ENCODE measurements at places on chromosomes 4 and X.
A peak's percentile ranks its signal among the peaks of the same experiment; 100 is the strongest.

- no peak for DNase-seq
Observed at GRCh38 chr4:109451544-109452273, 18.1 kb downstream of the SEC24B start.

DNA sequence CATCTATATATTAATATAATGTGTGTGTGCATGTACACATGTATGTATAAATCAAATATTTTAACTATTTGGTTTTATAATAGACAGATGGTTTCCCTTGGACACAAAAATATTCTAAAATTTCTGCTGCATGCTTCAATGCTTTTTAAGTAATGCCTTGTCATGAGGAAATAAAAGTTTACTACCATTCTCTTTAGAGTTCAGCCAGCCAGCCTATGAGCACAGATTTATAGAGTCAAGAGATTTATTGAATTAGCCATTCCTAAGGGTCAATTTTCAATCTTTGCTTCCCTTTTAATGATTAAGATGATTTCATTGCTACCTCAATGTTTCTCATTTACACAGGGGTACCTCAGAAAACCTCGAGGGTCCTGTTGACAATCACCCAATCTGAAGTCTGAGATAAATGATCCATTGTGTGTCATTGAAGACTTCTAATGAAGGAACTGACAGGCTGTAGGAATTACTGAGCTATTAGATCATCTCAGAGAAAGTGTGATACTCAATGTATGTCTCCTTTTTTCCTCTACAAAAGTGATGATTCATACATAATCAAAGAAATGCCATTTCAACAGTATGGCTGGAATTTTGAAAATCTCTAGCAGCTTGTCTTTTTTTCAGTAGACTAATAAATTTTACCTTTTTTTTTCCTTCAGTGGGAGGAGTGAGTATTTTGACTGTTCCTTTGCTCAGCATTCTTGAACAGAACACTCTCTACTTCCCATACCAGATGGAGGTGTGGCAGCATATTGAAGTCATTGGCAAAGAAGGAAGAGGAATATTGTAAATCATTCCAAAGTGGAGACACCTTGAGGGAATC, 222.6 kb upstream of the PCDH18 start:
- no peak for DNase-seq

GRCh38 chrX:23773601-23774175, 9.3 kb upstream of the SAT1 start:
- DNase-seq, result peak; percentile 26

DNA sequence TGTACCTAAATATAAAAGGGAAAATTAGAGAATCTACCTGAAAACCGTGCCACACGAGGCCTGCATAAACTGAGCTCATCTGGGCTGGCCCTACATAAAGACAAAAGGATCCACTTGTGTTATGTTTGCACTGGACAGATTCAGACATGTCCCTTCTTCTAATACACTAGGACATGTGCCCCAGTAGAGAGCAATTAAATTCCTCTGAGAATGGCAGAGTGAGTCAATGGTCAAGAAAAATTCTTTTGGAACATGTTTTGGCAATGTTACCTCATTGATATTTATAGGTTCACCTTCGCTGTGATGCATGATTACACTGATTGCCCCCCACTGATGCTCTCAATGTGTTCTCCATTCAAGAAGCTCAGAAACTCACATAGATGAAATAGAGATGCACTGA, 95.2 kb downstream of the MANBA start:
- no peak for DNase-seq

DNA sequence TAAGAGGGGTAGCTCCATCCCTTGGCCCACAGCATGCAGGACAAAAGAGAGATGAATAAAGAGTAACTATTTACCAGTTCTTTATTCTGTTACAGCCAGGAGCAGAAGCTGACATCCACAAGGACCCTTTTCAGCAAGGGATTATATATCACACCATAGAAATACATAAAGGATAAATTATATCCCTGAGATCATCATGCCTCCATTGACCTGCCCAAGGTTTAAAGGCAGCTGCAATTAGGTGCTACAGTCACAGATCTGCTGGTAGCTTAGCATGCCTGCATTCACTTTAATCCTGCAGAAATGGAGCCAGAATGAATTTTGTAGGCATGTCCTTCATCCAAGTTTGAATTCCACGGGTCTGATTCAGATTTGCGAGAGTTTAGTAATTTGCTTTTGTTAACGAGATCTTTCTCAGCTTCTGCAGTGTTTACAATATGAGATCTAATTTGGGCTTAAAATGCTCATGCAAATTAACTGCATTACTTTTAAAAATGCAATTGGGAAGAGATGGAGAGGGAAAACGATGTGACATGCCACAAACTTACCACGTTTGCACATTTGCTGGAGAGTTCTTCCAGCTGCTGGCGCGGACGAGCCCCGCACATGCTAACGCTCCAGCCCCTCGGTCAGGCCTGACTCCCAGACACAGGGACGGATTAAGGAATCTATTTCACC, 327.0 kb upstream of the NOCT start:
- no peak for DNase-seq

DNA sequence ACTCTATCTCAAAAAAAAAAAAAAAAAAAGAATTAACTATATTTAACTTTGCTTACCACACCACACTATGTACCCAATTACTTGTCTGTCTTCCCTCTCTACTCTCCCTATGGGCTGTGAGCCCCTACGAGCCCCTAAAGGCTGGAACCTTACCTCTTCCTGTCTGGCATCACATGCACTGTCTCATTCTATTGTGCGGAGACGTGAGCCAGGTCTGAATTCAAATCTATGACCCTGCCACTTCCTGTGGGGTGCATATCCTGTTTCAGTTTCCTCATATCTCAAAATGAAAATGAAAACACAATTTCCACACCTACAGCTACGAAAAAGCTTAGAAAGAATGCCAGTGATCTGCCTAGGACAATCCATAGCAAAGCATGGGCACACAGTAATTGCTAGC, 42.9 kb upstream of the HS3ST1 start:
- DNase-seq, result peak; percentile 38

DNA sequence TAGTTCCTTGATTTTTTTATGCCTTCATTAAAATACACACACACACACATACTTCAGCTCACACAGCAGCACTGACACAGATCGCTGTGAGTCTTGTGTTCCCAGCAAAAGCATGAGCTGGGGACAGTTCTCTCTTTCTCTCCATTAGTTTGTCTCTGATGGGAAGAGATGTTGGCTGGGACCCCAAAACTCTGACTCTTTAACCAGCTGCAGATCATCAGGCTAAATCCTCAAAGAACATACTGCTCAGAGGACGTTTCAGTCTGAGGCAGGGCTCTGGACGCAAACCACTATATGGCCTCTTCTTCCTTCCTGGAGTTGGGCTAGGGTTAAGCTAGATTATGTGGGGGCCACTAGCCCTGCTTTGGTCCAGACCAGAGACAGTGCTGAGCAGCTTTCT, 109.6 kb downstream of the NHSL2 start:
- no peak for DNase-seq

DNA sequence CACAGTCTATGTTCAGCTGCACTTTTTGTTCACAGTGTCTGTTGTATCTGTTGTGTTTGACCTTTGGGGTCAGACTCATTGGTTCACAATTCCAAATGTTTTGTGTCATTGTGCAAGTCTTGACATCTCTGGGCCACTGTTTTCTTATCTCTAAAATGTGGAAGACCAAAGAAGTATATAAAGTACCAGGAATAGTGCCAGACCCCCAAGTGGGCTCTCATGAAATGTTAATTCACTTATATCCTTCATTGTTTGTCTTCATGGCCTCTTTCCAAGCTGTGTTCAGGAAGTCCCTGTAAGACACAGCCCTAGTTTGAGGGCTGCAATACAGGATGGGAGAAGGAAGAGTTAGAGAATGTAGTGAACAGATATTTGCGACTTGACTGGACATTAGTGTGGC, 468.3 kb upstream of the BOD1L1 start:
- no peak for DNase-seq

- DNase-seq, result no peak
Observed at GRCh38 chrX:31929366-31929765, 857.5 kb upstream of the FTHL17 start.

- no peak for DNase-seq
Observed at GRCh38 chr4:168496834-168497233, at the start of gene PALLD. PALLD (plus strand) TSS chr4:168497052.

DNA sequence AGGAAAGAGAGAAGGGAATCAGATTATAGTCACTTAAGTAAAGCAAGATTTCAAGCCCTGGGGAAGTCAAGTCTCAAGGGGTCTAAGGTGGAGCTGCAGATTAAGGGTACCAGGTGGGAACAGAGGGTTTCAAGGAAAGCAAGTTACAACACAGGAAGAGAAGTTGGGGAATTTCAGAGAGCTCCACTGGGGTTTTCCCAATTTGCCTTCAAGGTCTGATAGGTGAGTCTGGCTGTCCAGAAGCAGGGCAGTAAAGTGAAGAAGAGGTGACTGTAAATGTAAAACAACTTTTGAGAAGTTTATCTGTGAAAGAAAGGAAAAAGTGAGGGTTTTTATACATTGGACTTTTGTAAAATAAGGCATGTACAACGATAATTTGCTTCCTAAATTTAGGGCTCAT, 37.1 kb upstream of the TRPC3 start:
- no peak for DNase-seq

DNA sequence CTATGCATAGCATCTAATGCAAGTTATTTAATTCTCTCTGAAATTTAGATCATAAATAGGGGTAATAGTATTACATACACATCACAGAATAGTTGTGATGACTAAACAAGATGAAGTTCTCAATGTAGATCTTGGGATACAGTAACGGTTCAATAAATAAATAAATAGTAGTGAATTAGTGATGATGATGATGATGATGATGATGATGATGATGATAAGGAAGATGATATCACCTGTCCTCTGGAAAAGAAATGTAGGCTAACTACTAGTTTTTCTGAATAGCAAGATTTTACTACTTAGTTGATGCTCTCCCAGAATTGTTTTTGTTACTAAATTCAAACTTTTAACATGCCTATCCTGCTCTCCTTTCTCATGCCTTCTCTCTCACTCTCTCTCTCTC, 30.3 kb downstream of the SH3BGRL start:
- DNase-seq, result no peak

- DNase-seq, result no peak
Observed at GRCh38 chrX:85685843-85686242, 306.4 kb upstream of the POF1B start.

GRCh38 chr4:110639207-110640090, 16.6 kb upstream of the PITX2 start:
- DNase-seq, result no peak

- DNase-seq, result no peak
Observed at GRCh38 chr4:61193863-61194262, 6.3 kb upstream of the ADGRL3 start.

DNA sequence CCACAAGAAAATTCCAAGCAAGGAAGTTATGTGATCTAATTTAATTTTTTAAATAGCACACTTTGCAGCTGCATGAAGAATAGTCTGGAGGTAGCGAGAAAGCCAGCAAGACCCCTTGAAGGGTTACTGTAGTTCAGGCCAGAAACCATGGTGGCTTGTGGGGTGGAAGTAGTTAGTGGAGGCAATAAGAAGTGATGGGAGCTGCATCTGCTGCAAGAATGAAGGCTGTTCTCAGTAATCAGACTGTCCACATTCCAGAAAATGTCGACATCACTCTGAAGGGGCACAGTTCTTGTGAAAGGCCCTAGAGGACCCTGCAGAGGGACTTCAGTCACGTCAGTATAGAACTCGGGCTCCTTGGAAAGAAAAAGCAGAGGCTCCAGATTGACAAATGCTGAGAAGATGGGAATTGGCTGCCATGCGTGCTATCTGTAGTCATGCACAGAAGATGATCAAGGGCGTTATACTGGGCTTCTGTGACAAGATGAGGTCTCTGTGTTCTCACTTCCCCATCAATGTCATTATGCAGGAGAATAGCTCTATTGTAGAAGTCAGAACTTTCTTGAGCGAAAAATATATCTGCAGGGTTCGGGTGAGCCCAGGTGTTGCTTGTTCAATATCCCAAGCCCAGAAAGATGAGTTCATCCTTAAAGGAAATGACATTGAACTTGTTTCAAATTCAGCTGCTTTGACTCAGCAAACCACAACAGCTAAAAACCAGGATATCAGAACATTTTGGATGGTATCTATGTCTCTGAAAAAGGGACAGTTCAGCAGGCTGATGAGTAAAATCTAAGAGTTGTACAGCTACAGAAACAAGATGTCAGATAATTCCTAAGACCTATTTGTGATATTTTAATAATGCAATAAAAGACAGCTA, 254.2 kb downstream of the CBR4 start:
- no peak for DNase-seq

- DNase-seq, result no peak
Observed at GRCh38 chr4:26859762-26860156, 882 bp upstream of the STIM2 start.

DNA sequence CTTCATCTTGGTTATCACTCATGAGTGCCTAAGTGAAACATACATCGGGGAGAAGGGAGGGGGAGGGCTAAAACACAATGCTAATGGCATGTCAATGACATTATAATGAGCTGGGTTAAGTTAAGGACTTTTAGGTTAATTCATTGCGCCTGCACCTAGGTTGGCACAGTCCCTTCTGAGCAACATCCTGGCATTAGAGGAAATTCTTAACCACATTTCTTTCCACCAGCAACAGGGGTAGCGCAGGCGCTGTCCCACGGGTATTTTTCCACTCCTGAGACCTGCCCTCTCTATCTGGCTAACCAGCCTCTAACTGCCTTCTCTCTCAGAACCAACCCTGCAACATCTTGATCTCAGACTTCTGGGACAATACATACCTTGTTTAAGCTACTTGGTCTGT, 39.0 kb upstream of the PROM1 start:
- DNase-seq, result peak; percentile 10

GRCh38 chr4:179145746-179146525, 1703.7 kb upstream of the AGA start:
- no peak for DNase-seq

DNA sequence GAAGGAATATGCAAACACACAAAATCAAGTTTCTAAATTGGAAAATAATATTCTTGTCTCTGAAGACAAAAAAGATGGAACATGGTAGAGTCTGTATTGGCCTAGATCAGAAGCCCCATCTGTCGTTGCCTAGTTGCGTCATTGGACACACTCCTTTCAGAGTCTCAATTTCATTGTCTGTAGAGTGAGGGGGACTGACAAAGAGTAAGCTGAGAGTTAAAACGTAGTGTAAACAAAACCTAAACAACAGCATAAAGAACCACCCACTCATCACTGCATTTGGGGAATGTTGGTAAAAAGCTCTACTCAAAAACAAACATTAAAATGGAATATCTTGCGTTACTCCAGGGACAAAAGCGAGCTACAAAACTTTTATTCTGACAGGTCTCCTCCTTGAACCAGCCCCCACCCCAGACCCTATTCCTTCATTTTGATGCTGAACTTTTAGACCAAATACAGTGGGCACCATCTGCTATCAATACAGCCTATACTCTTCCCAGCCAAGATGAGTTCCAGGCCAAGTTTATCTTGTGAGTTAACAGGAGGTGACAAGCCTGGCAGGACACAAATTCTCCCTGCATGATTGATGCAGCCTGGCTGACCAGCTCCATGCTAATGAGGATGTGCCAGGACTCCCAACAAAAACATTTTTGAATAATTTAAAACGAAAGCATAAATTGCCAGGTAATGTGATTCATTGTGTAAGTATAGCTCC, 125.2 kb downstream of the COL25A1 start:
- DNase-seq, result no peak

DNA sequence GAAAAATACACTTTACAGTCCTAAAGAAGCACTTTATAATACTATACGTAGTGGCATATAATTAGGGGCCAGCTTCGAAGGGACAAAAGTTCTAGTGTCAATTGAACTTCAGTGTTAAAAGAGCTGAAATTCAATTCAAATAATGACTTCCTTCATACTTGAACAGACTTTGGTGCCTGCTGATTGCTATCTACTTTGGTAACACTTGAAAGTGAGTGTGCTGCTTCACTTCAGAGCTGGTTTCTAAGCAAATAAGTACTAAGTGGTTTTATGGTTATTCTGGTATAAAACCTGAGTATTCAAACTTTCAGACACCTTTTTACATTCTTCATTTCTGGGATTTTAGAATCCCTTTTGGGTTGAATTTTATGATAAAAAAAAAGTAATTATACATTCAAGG, 107.0 kb downstream of the SLC4A4 start:
- DNase-seq, result no peak
